ENCODE measurements at places on chromosomes 12 and 14.

DNA sequence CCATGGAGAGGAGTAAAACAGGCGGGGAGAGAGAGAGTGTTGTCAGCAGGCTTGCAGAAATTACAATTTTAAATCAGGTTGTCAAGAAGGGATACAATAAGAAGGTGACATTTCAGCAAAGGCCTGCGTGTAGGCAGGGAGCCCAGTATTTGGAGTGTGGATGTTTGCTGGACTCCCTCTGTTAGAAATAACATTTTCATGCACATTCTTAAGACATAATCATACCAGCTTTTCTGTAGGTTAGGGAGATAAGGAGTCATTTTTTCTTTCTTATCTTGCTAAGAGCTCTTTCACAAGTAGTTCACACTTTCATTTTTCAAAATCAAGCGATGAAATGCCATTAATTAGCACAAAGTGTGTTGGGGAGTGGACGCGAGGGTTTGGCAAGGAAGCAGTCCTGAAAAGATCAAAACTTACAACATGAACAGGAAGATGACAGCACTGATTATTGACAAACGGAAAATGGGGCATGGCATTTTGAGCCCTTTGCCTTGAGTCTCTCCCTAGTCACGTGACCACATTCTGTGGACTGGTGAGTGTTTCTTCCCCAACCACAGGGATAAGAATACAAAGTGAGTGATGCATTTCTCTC is 160.2 kb downstream of the DAD1 start:
- no peak for DNase-seq

GRCh38 chr12:65443038-65443437 is 164.6 kb downstream of the MSRB3 start:
- DNase-seq, result no peak

DNA sequence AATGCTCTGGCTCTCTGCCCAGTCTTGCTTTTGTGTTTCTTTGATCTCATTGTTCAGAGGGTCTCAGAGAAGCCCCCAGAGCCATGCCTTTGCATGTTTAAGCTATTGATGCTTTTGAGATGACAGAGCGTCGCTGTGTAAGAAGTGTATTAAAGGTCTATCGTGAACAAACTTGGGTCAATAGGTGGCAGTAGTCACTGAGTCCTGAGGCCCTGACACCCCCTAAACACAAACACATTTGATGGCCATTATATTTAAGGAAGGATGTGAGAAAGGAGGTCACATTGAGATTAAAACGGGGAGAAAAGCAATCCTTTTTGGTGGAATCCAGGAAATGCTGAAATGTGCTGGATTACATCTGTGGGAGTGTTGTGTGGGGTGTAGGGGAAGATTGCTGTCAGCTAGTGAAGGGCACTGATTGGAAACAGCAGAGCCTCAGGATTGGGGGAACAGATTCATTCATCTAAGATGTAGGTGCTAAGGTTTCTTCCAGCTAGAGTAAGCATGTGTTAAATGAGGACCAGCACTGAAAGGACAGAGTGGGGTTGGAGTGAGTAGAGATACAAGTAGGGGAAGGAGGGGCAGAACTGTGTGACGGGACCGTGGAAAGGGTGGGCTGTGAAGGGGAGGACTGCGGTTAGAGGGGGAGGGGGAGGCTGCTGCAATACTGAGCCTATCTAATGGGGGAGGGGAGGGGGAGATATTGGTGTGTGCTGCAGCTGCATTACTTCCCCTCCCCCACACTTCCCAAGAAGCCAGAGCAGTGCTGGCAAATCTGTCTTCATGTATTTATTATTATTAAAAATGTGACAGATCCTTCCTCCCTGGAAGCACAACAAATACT is 12.7 kb downstream of the NGDN start:
- DNase-seq, result no peak

DNA sequence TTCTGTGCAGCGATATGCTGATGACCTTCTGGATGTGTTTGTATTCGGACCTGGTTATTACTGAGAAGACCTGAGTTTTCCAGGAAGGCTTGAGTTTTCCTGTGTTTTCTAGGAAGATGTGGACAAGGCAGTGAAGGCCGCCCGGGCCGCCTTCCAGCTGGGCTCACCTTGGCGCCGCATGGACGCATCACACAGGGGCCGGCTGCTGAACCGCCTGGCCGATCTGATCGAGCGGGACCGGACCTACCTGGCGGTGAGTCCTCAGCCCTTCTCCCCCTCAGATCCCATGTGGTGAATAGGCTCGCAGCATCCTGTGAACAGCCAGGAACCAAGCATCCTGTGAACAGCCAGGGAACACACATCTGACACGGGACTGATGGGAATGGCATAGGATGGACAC is 16.3 kb downstream of the ALDH2 start:
- DNase-seq, result no peak

DNA sequence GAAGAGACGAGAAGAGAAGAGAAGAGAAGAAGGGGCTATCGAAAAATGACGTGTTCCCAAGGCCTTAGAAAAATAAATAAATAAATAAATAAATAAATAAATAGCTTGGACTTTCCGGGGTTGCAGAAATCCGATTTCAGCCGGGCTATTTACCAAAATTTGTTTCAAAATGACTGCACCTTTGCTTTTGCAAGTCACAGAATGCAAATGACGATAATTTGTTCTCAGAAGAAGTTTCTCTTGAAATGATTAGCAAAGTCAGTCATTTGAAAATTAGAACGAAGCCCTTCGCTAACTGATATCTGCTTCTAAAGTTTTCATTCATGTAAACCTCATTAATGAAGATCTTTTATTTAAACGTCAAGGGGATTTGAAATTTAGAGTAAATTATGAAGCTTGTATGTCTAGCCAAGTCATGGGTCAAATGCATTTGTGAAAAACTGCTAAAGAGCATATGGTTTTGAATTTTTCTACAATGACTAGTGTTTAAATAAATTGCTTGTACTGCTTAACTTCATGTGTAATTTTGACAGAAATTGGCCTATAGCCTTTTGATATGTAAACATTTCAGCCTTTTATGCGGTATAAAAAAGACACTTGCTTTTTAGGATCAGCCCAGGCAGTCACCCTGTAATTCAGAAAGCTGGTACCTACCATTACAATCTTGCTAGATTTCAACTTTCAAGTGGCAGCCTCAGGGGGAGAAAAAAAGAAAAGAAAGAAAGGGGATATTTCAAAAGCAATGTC is 4.6 kb upstream of the GSC start:
- DNase-seq, result no peak

- DNase-seq, result no peak
These were observed 657.6 kb downstream of the MED13L start for GRCh38 chr12:115619889-115620288.

DNA sequence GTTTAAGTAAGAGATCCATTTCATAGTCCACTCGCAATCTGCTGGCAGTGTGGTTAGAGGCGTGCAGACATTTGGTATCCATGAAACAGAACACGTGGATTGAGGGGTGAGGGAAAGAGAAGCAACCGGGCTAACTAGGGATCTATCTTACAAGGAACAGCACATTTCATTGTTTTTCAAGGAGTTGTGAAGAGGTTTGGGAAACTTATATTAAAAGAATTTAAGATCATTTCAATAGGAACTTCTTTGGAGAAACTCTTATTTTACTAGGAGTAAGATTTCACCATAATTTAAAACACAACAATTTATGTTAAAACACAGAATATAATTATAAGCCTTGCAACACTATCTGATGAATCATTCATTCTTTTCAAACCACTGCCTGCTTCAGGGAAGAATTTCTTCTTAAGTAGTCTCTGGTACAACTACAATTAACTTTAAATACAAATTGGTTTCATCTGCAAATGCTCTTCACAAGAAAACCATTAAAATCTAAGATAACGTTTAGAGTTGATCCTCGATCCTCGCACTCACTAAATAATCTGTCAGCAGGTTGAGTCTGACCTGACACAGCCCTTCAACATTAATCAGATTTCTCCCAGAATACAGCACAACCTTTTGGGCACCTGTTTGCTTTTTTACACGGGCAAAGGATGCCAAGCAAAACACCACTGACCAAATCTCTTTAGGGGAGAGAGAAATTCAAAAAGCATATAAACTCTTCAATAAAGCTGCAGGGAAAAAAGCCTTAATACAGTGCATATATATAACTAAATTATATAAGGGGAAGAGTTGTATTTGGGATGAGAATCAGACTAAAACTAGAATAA is 27.3 kb downstream of the PPTC7 start:
- DNase-seq, result no peak
